Activated CD4-positive, alpha-beta T cell treated with anti-CD3 and anti-CD28 coated beads for 36 hours (primary cell): ENCODE measurements at places on chromosomes 11 and 22. TPM values are rescaled to one million over a fixed set of nuclear protein-coding genes. Genes with fewer than 3 reads are reported as not detected.
A peak's percentile ranks its signal among the peaks of the same experiment; 100 is the strongest.

GDPD4 gene
- not detected for total RNA-seq

FOLR1 gene
- not detected for total RNA-seq

TMPRSS13 gene
- total RNA-seq = 1.7 TPM

ZPR1 gene
- 106 TPM for total RNA-seq

CBLIF gene
- not detected for total RNA-seq

ANKRD49 gene
- total RNA-seq = 20.8 TPM

BIK gene
- 1.4 TPM for total RNA-seq

PLAAT4 gene
- total RNA-seq = 16.8 TPM

DNA sequence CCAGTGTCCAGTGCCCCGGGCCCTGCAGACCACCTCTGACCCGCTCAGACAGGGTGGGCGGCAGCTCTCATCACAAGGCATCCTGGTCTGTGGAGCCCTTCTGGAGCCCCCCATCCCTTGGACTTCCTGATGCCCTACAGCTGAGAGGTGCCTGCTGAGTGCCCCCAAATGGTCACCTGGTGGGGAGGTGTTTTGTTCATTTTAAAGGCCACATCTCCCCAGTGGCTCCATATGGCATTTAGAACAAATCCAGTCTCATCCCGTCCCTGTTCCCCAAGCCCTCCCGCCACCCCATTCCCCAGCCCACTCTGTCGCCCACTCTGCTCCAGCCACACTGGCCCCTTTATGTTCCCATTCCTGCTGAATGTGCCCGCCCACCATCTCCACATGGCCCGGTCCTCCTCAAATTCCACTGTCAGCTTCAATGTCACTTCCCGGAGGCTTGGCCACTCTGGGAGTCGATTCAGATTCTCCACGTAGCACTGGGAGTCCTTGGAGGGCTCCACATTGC lies 32.8 kb downstream of the OSBPL5 start:
- DNase-seq = no peak

DNA sequence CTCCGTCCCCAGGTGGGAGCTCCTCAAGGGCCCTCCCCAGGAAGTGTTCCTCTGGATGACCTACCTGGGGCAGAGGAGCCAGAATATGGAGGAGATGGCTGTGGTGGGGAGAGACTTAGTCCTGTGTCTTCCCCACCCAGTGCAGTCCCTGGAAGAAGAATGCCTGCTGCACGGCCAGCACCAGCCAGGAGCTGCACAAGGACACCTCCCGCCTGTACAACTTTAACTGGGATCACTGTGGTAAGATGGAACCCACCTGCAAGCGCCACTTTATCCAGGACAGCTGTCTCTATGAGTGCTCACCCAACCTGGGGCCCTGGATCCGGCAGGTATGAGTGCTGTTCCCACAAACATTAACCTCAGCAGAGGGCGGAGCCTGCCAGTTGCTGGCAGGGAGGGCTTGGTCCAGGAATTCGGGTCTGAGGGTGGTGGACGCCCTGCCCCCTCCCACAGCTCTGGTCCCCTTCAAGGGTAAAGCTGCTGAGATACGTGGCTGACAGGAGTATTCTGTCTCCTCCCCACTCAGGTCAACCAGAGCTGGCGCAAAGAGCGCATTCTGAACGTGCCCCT lies 3.4 kb downstream of the FOLR3 start:
- no peak for DNase-seq

DNA sequence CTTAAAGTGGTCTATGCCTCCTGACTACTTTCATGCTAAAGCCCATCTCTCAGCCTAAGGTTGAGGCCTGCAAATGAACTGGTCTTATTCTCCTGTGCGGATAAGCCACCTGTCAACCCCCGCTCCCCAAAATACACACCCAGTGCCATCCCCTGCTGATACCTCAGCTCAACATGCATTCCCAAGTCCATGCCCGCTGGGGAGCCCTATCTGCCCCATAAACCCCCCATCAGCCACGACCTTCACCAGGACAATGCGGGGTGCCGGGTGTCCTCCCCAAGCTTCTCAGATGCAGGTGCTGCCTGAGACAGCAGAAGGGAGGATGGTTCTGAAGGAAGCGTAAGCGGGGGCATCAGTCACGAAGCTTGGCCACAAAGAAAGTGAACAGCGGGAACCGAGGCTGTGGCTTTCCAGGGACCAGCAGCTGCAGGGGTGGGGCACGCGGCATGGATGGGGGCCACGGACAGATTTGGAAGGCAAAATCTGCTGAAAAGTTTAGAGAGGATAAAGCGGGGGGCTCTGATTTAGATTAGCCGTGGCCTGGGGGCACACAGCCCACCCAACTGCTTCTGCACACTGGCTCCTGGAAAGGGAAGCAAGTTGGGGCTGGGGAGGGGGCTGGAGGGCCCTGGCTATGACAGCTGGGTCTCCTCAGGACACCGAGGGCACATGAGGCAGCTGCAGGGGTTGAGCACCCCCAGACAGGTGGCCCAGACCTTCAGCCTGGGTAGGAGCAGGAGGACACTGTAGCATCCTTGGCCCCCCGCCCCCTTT lies 1391.9 kb downstream of the TBC1D22A start:
- no peak for DNase-seq

DNA sequence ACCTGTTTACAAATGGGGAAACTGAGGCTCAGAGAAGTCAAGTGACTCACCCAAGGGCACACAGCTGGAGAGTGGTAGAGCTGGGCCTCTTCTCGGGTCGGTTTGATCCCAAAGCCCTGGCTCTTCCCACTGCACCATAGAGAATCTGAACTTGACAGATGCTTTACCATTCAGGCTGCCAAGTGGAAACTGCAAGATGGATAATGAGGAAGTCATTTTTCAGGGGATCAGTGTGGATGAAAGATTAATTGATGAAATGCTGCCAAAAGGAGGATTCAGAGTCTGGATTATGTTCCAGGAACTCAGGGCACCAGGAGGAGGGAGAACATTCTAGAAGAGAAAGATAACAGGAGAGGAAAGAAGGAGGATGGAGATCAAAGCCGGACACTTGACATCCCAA lies 185.9 kb upstream of the ZBED5 start:
- DNase-seq = no peak

DNA sequence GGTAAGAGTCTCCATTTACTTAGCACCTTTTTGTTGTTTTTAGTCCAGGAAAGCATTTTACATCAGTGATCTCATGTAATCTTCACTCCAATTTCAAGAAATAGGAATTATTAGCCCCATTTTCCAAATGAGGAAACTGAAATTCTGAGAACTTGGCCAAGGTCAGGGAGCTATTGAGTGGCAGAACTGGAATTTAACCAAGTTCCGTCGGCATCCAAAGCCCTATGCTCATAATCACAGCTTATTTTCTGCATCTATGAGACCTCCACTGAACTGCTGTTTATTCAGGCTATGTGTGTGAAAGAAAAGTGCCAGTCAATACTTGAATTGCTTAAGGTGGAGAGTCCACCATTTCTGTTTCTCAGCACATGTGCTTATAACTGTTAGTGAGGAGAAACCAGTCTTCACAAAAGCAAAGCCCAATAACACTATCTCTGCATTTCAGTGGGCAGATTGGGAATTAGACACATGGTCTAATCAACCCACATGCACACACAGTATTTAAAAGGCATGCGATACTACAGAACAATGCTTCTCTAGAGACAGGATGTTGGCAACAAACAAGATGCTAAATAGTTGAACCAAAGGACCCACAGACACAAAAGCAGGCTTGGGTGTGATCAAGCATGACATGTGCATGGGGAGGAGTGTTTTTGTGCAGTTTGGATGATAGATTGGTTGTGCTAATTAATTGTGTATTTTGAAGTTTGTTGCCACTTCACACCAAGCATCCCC lies 780.6 kb downstream of the OPCML start:
- no peak for DNase-seq

- no peak for DNase-seq
Measured at GRCh38 chr11:77395460-77396173, 78.3 kb downstream of the PAK1 start.

GRCh38 chr11:29255401-29255800 lies 761.4 kb downstream of the KCNA4 start:
- DNase-seq = no peak

- DNase-seq = no peak
Measured at GRCh38 chr11:15672825-15673224, 558.1 kb downstream of the INSC start.

GRCh38 chr11:61769946-61770683 lies 17.7 kb downstream of the MYRF start:
- DNase-seq = no peak

GRCh38 chr11:121538054-121538453 lies 85.3 kb upstream of the SORL1-AS1 start:
- DNase-seq = peak; percentile 27

DNA sequence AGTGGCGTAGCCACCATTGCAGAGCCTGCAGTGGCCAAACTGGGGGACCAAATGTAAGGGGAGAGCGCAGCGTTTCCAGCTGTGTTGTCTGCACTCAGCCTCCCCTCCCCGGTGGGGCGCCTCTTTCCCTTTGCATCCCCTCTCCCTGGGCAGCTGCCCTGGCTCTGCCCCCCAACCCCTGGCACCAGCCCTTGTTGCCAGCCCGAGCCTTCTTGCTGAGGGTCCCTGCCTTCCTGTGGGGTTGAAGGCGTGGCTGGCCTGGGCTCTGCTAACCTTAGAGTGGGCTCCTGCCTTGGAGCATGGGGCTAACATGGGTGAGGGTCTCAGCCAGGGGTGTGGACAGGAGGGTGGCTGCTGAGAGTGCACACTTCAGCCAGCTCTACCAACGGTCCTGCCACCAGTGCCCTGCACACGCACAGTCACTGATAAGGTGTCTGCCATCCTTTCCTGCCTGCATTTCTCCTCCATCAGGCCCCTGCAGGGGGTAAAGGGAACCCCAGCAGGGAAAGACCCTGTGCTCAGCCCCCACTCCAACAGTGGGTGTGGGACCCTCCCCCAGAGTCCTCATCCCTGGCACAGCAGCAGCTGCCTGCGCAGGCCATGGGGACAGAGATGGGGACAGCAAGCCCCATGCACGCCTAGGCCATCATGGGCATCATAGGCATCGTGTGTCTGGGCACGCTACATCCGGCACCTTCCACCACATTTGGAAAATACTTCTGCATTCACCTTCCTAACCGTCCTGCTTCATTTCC lies 43.5 kb downstream of the CERK start:
- DNase-seq = no peak

GRCh38 chr11:41201156-41201555 lies 258.3 kb downstream of the LRRC4C start:
- peak; percentile 45 for DNase-seq

DNA sequence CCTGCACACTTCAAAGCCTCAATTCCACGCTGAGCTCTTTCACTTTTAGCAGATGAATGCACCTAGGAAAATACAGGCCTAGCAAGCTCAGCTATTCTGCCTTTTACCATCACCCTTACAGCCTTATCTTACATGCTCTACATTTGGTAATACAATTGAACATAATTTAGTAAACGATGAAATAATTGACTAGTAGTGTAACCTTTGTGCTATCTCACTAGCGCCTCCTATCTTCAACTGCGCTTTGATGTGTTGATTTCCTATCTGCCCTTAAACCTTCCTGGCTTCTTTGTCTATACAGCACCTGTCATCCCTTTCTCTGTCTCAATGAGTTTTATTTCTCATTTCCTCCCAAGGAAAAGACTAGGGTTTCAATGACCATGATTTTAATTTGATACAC lies 149.7 kb downstream of the LRRC4C start:
- no peak for DNase-seq

- DNase-seq = no peak
Measured at GRCh38 chr11:10488934-10489691, 34.0 kb downstream of the AMPD3 start.
